ENCODE measurements at places on chromosomes 6 and 20.

- DNase-seq = no peak
These were observed 197.3 kb downstream of the PREX1 start for GRCh38 chr20:48630342-48631075.

DNA sequence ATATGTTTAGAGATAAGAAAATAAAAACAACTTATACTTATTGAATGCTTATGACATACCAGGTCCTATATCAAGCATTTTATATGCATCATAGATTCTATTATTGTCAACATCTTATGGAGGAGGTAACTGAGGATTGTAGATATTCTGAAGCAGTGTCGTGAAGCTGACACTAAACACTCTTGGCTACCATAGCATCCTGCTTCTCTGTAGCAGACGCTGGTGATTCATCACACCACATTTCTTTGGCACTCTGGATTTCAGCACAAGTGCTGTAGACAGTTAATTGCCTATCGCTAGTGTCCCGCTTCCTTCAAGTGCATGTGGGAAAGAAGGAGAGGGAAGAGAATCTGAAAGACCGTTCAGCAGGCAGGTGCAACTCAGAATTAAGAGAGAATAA lies 317.1 kb downstream of the PLCB1 start:
- no peak for DNase-seq

DNA sequence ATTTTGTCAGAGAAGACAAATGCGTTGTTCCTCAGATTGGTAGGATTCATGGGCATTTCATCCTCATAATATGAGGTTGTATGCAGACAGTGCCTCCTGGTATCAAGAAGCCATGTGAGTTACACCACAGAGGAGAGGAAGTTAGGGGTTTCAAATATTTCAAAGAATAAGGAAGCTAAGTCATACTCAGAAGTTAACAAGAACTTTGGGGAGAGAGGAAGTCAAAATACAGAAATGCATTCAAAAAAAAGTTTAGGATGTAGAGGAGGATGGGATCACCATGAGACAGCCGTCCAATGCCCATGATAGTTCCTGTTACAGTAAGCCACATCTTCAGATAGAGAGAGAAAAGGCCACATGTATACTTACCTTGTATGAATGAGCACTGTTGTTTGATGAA lies 22.3 kb downstream of the HLA-DOB start:
- DNase-seq = no peak

- no peak for DNase-seq
These were observed 17.5 kb downstream of the DNMT3B start for GRCh38 chr20:32779500-32780211.

GRCh38 chr6:33771146-33772081 lies 17.5 kb downstream of the LEMD2 start:
- no peak for DNase-seq

DNA sequence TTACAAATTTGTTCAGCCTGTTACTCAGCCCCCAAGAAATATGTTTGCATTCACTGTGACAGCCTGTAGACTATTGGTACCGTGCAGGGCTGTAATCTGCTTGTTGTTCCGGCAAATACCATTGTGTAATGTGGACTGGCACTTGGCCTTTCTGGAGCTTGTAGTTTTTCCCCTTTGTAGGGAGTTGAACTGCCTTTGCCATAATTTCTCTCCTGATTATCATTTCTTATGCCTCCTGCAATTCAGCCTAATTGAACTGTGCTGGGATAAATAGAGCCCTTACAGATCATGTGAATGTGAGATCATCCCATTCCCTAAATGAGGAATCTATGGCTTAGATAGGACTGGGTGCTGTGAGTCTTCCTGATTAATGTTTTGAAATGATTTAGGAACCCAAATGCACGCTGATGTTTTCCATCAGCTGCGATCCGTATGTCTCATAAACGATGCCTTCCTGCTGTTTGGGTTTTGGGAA lies 185.1 kb downstream of the JARID2 start:
- DNase-seq = no peak

DNA sequence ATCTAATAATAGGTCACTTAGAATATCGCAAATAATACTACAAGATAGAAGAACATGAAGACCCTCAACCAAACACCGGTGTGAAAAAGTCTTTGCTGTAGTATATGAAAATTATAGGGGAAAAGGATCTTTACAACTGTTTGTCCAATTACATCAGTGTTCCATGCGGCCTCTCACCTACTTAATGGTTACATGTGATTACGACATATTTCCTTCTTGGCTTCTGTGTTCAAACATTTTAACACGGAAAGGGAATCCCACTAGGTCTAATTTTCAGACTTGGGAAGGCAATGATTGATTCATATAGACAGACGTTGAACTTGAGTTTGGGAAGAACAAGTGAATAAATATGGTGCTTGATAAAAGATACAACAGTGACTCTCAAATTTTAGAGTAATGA lies 273.4 kb downstream of the KIF16B start:
- DNase-seq = no peak

DNA sequence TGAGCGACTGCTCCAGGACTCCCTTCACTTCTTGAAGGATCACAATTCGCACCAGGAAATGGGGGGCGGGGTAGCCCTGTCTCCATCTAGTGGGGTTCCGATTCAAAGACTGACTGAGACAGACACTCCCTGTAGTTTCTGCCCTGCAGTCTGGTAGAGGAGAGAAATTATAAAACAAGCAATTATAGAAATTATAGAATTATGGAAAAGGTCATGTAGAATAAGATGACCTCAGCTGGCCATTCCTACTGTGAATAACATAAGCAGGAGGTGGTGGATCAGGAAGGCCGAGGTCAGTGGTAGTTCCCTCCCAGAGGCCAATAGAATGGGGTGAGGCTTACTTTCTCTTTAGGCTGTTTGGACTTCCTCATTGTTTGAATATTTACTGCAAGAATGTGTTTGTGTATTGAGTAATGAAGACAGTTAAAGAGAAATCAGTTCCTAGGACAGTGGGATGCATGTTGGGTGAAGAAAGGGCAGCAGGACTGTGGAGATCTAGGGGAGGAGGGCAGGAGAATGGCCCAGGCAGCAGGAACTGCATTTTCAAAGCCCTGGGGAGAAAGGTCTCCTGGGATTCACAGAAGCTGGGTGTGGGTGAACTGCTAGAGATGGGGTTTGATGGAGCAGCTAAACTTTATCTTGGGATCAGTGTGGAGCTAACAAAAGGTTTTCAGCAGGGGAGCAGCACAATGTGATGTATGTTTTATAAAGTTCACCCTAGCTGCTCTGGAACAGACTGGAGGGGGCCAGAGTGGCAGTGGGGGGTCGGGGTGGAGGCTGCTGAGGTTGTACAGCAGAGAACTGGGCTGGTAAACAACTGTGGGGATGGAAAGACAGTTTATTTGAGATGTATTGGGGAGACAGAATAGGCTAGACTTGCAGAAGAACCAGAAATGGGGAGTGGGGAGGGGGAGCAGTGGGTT lies 2.1 kb downstream of the ZNF341 start:
- DNase-seq = no peak

DNA sequence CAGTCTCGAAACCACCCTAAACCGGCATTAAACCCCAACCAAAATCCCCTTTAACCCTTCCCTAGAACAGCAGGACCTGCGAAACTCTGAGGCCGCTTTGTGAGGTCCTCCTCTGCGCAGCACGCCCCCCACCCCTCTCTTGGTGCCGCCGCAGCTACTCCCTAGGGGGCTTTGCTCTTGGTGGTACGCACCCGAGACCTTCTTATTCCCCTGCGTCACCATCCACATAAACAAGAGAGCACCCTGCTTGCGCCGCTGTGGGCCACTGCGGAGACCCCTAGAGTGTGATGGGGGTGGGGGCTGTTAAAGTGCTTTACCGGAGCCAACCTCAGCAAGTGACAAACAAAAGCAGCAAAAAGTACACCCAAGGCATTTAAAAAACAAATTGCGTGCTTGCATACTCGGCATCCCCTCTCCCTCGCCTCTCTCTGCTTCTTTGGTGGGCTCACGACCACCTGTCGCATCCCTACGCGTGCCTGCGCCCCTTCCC lies 502 bp upstream of the GNAS start:
- no peak for DNase-seq

DNA sequence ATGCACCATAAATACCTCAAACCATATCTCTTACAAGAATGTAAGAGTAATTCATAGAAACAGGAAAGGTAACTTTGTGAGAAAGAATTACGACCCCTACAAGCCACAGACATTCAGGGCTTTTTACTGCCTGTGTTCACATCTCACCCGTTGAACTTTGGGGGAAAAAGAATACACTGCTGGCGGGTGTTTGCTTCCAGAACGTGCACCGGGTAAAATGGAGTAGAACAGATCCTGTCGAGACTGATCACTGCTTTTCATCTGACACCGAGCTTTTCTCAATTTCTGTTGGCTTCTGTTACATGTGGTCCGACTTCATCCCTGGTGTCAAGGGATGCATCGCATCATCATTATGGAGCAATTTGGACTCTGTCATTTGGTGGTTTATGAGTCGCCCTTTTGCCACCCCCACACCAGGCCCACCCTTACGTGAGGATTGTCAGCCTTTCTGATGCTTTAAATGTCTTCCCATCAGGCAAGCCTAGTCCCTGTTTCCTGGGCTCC lies 219.2 kb upstream of the ZFP64 start:
- DNase-seq = no peak

- DNase-seq = no peak
These were observed 94.4 kb downstream of the PLCB4 start for GRCh38 chr20:9163251-9163650.

DNA sequence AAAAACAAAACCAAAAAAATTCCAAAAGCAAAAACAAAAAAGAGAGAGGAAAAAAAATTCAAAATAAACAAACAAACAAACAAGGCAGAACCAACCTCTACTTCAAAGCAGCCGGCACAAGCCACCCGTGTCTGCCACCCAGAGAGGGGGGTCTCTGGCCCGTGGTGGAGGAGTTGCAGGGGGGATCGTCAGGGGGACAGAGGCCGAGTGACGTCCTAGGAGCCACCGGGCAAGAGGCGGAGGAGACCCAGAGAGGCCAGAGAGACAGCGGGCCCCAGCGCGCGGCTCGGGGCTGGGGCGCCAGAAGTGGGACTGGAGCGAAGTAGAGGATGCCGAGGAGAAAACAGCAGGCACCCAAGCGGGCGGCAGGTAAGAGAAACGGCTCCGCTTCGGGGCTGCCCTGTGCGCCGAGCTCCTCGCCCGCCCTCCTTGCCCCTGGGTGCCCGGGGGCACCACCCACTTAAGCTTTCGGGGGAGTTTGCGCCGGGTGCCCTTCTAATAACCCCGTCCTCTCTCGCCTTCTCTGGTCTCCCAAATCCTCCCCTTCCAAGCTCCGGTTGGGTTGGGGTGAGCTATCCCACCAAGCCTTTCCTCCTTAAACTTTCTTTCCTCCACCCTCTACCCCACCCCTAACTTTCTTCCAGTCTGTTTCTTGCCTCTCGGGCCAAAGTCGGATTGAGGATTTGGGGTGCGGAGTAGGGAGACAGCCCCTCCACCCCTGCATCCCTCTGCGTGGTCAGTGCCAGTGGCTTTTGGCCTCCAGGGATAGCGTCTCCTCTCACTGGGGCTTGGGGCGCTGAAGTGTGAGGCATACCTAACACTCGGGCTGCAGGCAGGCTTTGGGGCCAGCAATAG lies 1.0 kb downstream of the TSHZ2 start:
- DNase-seq = peak; percentile 10

DNA sequence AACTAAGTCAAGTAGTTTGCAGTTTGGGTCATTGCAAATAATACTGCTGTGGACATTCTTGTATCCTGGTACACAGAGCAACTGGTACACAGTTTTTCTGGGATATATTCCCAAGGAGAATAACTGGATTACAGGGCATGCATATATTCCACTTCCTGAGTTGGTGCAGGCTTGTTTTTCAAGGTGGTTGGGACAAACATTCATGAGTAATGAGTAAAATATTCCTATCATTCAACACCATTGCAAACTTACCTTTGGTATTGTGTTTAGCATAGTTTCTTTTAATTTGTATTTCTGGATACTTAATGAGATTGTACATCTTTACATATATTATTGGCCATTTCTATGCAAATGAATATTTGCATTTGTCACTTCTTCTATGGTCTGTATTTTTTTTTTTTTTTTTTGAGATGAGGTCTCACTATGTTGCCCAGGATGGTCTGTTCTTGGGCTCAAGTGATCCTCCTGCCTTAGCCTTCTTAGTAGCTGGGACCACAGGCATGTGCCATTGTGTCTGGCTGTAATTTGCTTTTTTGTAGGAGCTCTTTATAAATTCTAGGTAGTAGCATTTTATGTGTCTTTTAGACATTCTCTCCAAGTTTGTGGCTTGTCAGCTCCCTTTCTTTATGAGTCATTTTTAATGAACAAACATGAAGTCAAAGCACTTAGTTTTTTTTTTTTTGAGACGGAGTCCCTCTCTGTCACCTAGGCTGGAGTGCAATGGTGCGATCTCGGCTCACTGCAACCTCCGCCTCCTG lies 158.7 kb downstream of the SOX4 start:
- DNase-seq = no peak

- DNase-seq = no peak
These were observed 5.0 kb downstream of the SERPINB6 start for GRCh38 chr6:2966347-2966746.

DNA sequence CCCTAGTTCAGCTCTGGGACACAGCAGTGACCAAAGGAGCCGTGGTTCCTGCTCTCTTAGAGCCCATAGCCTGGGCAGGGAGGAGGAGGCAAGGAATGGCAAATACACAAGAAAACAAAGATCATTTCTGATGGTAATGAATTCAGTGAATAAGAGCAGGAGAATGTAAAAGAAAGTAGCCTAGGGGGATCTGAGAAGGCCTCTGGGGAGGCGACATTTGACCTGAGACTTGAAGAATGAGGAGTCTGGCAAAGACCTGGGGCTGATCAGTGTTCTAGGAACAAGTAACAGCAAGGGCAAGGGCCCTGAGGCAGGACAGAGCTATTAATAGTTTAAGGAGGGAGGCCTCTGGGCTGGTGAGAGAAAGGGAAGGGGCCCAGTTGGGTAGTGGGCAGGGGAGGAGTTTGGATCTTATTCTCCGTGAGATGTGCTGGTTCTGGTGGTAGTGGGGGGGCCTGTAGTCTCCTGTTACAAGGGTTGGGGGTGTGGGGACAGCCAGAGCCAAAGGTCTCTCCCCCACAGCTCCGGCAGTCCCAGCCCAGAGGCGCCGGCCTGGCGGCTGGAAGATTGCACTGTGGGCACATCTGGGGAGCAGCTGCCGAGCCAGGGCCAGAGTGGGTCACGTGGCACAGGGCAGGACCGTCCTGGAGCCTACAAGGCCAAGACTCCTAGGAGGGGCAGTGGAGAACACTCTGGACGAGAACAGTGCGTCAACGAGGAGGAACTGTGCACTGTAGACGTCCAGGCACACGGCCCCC lies 9.3 kb upstream of the ID1 start:
- DNase-seq = no peak

GRCh38 chr6:155247618-155248007 lies 16.2 kb upstream of the CLDN20 start:
- no peak for DNase-seq

All from stimulated activated naive CD4-positive, alpha-beta T cell (primary cell).